Stimulated activated naive CD8-positive, alpha-beta T cell treated with anti-CD3 and anti-CD28 coated beads, Interleukin-15, Interleukin-2, amounts not matched to agents 100 U/mL and 50 U/mL, for 24 hours (primary cell): ENCODE measurements at places on chromosomes 1 and 21.

DNA sequence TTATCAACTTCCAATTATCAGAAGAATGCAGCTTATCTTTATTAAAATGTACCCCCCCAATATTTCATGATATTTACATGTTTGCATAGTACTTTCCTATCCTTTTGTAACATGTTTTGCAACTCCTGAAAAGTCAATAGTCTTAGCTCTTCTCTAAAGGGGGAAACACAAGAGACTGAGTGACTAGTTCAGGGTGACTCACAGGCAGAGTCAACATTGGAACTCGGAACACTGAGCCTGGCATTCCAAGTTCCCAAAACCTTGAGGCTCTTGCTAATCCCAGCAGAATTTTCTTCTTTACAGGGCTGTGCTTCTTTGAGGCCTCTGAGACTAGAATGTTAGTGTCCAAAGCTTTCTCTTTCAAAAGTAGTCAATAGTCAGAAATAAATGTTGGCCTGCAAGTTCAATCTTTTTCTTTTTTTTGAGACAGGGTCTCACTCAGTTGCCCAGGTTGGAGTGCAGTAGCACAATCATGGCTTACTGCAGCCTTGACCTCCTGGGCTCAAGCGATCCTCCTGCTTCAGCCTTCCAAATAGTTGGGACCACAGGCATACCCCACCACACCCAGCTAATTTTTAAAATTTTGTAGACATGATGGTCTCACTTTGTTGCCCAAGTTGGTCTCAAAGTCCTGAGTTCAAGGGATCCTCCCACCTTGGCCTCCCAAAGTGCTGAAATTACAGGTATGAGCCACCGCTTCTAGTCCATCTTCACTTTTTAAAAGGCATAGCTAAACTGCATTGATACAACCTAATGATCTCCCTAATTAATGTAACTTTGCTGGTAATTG, 37.5 kb downstream of the ZNF281 start:
- DNase-seq: no peak

- no peak for DNase-seq
Observed at GRCh38 chr1:86798608-86799291, 94.4 kb downstream of the SH3GLB1 start.

- DNase-seq: no peak
Observed at GRCh38 chr21:28261298-28261697, 731.4 kb downstream of the LTN1 start.

- DNase-seq: no peak
Observed at GRCh38 chr1:111976842-111977241, 12.6 kb downstream of the KCND3 start.

DNA sequence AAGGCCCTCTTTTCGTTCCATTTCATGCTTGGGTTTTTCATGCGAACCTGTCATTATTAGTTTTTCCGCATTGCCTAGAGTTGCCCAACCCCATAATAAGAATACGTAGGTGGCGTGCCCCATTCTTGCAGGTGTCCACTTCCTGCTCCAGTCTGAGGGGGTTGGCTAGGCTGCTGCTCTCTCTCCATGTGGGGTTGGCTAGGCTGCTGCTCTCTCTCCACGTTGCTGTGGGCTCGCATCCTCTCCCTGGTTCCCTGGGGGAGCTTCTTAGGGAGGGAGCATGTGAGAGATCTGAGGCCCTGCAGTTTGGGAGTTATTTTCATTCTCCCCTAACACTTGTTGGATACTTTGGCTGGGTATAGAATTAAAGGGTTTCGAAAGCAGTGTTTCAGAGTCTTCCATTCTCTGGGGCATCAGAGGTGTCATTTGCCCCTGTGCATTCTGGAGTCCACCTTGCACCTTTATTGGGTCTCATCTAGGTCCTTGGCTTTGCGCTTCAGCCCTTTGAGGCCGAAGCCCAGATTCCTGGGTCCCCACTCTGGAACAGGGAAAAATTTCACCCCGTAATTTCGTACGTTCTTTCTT, 8.6 kb downstream of the C1orf35 start:
- DNase-seq: no peak

GRCh38 chr21:41852151-41852928, 26.8 kb downstream of the PRDM15 start:
- DNase-seq: no peak

GRCh38 chr1:8351693-8352470, 34.0 kb downstream of the SLC45A1 start:
- DNase-seq: peak; percentile 27

DNA sequence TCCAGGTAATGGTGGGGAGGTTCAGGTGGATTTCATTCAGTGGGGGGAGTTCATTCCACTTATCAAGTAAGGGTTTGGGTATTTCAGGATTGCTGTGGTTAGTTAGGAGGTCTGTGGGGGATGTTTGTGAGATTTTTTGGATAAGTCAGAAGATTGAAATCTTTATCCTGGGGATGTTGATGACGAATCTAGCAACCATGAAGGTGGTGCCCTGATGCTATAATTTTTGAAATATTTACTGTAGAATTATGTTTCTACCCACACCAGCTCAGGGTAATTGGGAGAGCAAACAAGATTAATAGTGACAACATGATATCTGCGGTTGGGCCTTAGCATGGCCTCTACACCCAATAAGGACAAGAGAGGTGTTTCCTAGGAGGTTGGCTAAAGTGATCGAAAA, 28.3 kb downstream of the SUCO start:
- no peak for DNase-seq

GRCh38 chr1:156705918-156706656, 704 bp upstream of the CRABP2 start:
- peak; percentile 85 for DNase-seq

DNA sequence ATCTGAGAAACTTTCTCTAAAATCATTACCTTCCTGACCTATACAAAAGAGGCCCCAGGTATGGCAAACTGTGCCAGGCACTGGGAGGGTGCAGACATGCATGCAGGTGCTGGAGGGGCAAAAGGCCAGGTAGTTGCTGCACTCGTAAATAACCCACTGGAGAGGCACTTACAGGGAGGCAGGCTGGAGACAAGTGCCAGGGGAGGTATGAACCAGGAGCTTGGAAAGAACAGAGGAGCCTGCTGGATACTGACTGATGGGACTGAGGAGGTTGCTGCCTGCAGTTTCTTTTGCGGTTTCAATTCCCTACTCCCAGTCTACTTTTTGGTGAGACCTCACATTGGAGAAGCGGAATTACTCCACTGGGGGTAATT, 113.9 kb downstream of the DSCAM start:
- no peak for DNase-seq

GRCh38 chr1:4149281-4149680, 249.2 kb upstream of the C1orf174 start:
- no peak for DNase-seq

- DNase-seq: no peak
Observed at GRCh38 chr1:241485554-241485992, 34.0 kb downstream of the FH start.

DNA sequence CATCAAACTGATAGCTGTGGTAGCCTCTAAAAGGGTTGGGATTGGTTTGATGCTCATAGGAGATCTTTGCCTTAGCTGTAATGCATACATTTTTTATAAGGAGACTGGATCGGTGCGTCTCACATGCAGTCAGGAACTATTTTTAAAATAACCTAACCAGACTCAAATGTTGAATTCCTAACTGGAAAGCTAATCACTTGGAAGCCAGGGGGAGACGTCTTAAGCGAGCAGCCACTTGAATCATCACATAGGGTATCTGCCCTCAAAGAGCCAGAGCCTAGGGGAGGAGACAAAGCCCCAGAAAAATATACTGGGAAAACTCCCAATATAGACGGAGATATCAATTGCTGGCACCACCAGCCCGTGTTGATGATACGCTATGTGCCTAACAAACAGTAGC, 61.7 kb upstream of the PUM1 start:
- DNase-seq: no peak

DNA sequence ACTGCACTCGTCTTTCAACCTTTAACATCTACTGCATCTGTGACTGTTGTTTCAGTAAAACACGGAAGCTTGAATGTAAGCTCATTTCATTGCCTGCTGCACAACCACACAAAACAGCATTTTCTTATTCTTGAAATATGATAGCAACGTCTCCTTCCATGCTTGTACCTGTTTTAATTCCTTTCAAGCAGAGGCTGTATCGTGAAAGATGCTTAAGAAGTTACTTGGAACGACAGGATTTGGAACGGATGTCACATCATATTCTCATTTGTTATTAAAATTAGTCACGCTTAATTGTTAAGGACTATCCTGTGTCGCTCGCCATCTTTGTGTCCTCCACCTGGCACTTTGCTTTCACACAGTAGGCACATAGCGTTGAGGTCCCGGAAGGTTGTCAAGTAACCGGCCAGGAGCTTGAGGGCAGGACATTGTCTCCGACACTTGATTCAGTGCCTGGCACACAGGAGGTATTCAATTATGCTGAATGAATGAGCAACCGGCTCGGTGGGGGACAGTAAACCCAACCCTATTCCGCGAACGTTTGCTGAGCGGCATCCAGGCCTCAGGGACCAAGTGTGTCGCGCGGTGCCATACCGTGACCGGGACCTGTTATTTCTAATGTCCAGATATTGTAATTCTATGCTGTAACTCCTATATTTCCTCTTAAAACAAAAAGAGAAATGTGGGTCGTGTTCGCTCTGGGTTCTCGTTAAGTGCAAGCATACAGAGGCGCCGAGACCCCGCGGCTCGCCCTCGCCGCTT, 499 bp upstream of the SH3GLB1 start:
- DNase-seq: peak; percentile 55

DNA sequence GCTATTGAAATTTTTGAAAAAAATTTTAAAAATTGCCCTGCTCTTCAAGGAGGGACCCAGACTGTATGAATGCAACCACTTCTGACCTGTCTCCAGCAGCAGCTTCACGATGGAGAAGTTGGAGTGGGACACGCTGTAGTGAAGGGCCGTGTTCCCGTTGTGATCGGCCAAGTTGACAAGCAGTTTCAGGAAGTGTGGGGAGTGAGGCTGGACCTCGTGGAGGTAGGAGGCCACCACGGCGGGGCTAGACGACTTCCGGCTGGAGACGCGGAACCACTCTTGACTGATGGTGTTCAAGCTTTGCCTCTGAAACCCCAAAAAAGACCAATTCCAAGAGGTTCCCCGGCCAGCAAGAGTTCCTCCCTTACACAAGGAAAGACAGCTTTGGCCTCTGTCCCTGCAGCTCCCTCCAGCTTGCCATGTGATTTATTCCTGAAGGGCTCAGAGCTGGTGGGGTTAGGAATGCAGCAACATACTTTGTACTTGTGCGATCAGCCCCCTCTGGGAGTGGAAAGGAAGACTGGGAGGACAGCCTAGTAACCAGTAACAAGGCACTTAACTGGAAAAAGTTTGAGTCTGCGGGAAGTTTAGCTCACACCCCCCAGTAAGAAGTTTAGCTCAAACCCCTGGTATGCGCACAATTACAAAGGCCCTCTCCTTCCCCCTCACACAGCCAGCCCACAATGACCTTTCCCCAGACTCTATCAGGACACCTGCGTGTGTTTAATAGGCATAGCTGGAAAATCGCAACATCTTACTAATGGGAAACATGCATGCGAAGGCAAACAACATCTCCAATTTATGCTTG, 56.0 kb downstream of the KANK4 start:
- DNase-seq: no peak

GRCh38 chr1:912740-913301, 10.9 kb upstream of the SAMD11 start:
- no peak for DNase-seq

- no peak for DNase-seq
Observed at GRCh38 chr1:20074725-20075171, 4.8 kb downstream of the PLA2G5 start.

DNA sequence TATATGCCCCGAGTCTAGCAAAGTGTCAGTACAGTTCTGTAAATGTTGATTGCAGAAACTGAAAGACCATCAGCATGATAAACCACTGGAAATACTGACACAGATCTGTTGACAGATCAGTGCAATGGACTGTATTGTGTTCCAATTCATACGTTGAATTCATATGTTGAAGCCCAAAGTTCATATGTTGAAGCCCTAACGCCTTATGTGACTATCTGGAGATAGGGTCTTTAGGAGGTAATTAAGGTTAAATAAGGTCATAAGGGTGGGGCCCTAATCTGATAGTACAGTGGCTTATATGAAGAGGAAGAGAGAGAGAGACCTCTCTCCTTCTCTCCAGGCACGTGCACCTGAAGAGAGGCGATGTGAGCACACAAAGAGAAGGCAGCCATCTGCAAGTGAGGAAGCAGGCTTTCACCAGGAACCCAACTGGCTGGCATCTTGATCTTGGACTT, 144.7 kb downstream of the MRPL39 start:
- no peak for DNase-seq

DNA sequence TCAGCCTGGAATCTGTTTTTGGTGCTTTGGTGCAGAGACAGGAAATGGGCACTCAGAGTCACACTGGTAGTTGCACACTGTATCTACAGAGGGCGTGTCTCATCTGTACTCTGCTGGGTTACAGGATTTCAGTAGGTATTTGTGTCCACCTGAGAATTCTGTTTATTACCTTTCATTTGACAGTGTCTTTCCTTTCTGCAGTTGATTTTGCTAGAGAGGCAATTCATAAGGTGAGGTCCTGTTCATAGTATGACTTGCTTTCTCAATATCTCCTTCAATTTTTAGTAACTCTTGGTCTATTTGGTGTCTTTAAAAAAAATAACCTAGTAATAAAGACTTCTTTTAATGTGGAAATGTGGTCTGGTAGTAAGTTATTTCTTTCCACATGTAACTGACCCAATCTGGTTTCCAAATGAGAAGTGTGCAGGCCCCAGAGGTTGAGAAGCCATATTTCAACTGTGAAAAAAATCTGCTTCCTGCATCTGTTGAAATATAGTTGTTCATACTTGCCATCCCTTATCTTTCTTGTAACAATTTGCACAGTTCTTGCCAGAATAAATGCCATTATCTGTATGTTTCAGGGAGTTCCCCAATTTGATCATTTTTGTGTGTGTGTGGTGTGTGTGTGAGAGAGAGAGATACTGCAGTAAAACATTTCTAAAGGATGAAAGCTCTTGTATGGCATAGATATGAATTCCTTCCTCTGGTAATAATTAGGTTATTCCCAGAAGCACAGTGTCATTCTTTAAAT, 78.4 kb upstream of the DNAJC6 start:
- no peak for DNase-seq

DNA sequence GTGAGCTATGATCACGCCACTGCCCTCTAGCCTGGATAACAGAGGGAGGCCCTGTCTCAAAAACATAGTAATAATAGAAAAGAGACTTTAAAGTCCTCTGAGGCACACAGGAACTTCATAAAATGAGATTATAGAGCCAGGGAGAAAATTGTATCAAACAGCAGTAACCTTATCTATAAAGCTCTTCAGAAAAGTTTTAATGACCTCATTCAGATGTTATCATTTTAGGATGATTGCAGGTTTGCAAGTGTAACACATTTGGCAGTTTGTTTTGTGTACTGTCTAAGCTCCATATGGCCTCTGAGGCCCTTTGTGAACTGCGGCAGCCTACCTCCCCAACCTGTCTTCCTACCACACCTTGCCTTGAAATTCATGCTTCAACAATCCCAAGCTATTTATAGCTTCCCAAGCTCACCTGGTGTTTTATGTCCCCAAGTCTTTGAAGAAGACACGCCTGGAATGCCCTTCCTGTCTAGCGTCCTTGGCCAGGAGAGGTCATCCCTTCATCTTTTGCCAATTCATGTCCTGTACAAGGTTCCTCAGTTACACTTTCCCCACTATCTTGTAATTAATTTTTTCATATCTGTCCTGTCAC, 8.5 kb upstream of the AKNAD1 start:
- no peak for DNase-seq

- DNase-seq: no peak
Observed at GRCh38 chr21:45838634-45839033, 142.9 kb upstream of the COL6A1 start.

GRCh38 chr1:158185770-158186169, 5.1 kb downstream of the CD1D start:
- DNase-seq: no peak

GRCh38 chr1:82423174-82423815, 622.6 kb downstream of the ADGRL2 start:
- no peak for DNase-seq
